ENCODE measurements at places on chromosomes 11 and 22. TPM values are rescaled to one million over a fixed set of nuclear protein-coding genes. Genes with fewer than 3 reads are reported as not detected.

DNA sequence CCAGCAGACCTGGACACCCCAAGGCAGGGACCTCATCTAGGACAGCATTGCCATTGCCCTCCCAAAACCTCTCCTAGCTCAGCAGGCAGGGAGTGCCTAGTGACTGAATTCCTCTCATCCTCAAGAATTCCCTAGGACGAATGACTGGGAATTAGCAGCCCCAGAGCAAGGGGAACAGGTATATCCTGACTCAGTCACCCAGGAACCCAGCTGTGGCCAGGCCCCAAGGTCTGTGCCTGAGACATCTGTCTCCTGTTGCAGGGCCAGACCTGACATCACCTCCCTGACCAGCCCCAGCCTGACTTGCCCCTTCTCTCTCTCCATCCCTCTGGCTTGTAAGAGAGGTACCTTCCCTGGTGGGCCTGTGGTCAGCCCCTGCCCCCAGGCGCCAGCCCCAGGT is 39.0 kb upstream of the SUSD2 start:
- DNase-seq = no peak

GRCh38 chr11:113591117-113591516 is 115.0 kb downstream of the TMPRSS5 start:
- no peak for DNase-seq

GRCh38 chr11:30561691-30562415 is 24.3 kb downstream of the MPPED2 start:
- no peak for DNase-seq

GRCh38 chr11:72012897-72013721 is 14.4 kb downstream of the IL18BP start:
- no peak for DNase-seq

DNA sequence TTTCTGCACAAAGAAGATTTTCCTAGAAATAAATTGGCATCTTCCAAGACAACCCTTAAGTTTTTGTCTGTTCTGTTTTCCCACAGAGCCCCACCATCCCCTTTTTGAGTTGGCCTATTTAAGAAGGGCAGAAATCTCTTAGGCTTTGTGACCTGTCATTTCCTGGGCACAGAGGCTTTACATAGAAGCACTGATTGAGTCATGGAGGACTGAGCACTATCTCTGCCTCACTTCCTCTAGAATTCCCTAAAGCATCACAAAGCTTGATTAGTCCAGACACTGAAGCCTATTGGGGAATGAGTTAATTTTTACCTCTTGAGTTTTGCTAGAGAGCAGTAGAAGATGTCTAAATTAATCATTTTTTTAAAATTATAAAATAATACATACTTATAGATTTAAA is 25.4 kb downstream of the TRIM44 start:
- DNase-seq = peak; percentile 79

DNA sequence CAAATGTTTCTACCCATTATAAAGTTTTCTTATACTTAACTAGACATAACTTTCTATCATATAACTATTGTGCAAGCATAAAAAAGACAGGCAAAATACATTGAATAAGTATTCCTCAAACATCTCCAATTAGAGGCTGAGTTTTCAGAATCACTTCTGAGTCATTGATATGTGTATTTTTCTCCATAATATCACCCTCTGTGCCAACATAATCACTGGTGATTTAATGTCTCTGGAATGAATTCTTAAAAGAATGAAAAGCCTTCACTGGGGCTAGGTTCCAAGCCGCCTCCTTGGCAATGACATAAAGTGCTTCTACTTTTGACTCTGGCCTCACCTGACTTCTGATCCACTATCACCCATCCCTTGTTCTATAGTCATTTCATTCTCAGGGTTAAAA is 197.0 kb upstream of the E2F8 start:
- DNase-seq = peak; percentile 75

DNA sequence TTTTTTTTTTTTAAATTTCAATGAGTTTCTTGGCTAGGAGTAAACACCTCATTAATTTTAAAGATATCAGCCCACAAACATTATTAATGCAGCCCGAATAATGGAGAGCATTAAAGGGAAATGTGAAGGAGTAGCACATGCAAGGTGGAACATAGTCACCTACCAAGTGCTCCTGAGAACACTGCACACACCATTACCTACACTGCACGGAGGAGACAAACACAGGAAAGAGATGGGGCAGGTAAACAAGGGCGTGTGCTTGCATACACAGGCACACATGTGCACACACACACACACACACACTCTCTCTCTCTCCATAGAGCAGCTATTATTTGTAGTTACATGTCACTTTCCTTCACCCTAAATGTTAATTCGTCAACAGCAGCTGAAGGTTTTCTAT is 30.2 kb downstream of the HTR3B start:
- DNase-seq = no peak

DNA sequence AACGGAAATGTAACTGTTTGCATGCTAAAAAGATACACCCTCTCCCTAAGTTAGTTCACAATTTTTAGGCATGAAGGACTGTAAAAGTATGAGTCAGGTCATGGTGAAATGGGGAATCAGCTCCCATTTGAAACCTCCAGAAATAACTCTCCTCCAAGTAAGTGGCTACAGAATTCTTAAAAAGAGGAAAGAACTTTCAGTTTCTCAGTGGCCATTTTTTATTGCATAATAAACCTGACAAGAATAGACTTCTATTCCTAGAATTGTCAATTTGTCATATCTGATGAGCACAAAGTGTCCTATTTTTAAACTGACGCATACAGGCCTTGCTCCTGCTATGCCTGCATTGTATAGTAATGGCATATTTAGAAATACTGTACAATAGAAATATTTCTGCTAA is 612.2 kb downstream of the CNTN5 start:
- no peak for DNase-seq

GRCh38 chr11:116199182-116199581 is 573.6 kb downstream of the BUD13 start:
- DNase-seq = no peak

DNA sequence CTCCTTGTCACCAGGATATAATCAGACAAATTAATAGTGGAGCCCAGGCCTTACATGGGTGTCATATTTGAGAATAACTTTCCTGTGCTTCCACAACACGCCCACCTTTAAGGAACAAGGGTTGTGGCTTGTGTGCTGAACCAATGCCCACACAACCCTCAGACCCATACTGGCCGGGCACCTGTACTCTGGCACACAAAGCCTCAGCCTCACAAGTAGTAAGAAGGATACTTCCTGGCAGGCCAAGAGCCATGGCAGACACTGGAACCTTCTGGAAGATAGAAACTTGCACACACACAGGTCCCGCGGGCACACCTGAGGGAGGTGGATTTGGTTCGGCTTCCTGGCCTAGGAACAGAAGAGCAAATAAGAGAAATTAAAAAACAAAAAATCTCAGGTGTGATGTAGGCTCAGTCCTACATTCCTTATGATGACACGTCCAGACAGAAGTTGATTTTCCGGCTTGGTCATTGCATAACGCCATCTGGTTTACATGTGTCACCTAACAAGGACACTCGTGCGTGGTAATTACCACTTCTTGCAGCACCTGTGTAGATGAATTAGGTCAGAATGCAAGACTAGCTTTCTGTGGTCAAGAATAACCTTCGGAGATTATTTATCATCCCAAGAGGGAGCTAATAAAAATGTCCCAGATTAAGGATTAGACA is 5.8 kb upstream of the BRD1 start:
- DNase-seq = no peak

- no peak for DNase-seq
Measured at GRCh38 chr11:125638315-125638714, 13.4 kb downstream of the CHEK1 start.

DNA sequence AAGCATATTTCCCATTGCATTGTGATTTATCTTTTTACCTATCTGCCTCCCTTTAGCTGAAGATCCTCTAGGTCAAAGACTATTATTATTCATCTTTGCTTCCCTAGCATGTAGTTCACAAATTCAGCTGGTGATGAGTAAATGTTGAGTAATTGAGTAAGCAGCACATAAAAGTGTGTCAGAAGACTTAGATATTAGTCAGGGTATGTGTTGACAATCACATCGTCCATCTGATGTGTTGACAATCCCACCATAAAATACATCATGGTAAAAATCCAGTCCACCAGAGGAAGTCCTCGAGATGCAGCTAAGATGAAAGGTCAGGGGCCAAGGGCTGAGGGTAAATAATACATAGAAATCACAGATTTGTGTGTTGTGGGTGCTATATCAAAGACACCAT is 22.9 kb upstream of the ABTB2 start:
- DNase-seq = peak; percentile 84

GRCh38 chr11:125091247-125091876 is 20.1 kb downstream of the TMEM218 start:
- peak; percentile 70 for DNase-seq

DNA sequence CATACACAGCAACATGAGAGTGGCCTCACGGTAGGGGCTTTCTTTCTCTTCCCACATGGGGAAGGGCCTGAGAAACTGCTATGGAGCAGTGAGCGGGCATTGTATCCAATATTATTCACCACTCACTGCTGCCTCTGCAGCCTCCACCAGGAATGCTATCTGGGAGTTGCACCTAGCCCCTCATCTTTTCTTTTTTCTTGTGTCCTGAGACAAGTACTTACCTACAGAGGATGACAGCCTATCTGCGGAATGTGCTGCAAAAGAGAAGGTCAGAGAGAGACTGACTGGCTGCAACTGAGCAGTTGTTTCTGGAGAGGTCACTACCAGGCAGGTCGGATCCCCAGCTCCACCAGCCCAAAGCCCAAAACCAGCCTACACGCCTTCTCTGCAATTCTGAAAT is 52.1 kb upstream of the HTATIP2 start:
- no peak for DNase-seq

GRCh38 chr11:47783087-47783610 is 16.0 kb upstream of the FNBP4 start:
- no peak for DNase-seq

DNA sequence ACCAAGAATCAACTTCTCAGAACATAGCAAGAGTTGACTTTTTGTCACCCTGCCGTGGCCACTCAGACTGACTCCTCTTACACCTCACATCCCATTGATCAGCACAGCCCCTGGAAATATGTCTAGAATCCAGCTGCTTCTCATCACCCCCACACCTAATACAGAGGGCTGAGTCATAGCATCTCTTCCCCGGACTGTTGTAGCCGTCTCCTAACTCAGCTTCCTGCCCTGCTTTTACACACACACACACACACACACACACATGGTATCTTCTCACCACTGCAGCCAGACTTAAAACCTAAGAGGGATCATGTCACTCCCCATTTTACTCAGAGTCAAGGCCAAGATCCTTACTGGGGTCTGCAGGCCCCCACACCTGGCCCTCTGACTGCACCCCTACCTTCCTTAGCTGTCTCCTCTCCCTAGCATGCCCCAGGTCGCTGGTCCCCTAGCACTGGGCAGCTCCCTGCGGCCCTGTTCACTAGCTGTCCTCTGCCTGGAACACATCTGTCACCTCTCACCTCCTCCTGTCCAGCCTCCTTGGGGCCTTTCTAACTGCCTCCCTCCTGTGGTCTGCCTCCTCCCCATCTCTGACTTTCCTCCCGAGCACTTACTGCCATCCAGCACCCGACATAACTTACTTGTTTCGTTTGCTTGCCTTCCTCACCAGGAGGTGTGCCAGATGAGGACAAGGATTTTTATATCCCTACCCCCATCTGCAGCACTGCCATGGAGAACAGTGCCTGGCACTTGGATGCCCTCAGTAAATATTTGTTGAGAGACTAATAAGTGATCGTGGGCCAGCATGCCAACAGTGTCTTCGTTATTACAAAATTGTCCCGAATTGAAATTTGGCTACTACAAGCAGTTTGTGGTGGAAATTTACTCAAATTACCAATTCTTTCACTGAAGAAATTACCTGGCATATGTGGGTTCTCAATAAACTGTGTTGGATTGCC is 61.9 kb downstream of the BMAL1 start:
- peak; percentile 96 for DNase-seq

- no peak for DNase-seq
Measured at GRCh38 chr11:121762820-121763219, 310.1 kb upstream of the SORL1-AS1 start.

DNA sequence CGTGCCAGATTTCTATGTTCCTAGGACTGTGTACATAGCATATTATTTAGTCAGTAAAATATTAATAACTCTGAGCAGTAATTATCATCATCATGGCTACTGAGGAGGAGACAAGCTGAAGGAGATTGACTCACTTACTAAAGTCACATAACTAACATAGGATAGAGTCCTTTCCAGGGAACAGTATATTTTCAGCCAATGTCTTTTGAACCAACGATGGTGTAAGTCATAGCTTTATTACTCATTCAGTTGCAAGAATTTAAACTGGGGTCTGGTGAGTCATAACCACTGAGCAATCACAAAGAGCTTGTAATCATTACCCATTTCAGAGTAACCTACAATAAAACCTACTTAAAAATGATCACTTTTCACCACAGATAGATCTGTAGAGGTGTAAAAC is 1564.8 kb upstream of the TENM4 start:
- peak; percentile 89 for DNase-seq

GRCh38 chr11:96736601-96737000 is 346.8 kb downstream of the JRKL start:
- no peak for DNase-seq

GRCh38 chr22:38941488-38941987 is 15.9 kb upstream of the APOBEC3A start:
- no peak for DNase-seq

DNA sequence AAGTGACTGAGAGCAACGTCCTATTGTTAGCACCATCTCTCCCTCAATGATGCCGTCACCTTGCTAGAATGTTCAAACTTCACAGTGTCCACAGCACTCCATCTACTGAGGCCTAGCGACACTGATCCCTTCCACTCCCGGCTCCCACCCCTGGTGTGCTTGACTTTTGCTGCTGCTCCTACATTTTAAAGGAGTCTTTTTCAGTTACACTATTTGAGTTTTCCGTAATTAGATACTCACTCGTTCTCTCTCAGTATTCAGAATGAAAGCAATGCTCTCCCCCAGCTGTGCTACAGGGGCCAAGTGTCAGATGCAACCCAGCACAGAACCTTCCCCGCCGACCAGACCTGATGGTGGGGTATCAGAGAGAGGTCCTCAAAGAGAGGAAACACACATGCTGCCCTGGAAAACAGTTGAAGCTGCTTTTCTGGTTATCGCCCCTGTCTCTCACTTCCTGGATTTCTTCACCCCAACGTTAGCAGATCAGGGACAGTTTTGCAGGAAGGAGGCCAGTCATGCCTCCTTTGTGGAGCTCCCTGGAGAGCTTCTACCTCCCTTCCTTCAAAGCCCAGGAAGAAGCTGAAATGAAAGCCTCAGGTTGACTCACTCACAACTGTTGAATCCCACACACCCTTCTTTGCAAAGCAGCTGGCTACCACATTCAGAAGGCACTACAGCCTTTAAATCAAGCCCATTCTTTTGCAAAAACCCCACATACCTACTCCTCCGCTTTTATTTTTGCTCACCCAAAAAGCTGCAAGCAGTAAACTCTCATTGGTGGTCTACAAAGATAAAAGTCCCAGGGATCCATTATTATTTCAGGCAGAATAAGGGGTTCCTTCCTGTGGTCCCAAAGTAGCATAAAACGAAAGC is 23.5 kb downstream of the LARGE1 start:
- DNase-seq = peak; percentile 47

DNA sequence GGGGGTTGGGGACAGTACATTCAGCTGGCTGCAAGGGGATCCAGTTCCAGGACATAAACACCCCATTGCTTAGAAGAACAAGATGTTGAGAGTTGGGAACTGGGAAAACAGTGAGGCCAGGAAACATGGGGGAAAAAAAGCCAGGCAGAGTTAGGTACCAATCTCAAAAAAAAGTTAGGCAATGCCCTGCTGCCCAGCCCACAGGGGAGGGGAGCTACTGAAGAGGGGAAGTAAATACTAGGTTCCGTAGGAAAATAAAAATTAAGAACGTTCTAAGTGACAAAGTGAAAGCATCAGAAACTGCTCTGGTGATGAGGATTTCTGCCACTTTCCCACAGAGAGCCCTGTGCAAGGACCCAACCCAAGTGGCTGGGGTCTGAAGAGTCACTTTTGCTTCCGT is 12.0 kb downstream of the SPTBN2 start:
- no peak for DNase-seq

OR5A1 gene
- total RNA-seq = not detected

CKAP5 gene
- total RNA-seq = 110 TPM

PAX6 gene
- 2.0 TPM for total RNA-seq
